ENCODE measurements at places on chromosomes 16 and 17.

DNA sequence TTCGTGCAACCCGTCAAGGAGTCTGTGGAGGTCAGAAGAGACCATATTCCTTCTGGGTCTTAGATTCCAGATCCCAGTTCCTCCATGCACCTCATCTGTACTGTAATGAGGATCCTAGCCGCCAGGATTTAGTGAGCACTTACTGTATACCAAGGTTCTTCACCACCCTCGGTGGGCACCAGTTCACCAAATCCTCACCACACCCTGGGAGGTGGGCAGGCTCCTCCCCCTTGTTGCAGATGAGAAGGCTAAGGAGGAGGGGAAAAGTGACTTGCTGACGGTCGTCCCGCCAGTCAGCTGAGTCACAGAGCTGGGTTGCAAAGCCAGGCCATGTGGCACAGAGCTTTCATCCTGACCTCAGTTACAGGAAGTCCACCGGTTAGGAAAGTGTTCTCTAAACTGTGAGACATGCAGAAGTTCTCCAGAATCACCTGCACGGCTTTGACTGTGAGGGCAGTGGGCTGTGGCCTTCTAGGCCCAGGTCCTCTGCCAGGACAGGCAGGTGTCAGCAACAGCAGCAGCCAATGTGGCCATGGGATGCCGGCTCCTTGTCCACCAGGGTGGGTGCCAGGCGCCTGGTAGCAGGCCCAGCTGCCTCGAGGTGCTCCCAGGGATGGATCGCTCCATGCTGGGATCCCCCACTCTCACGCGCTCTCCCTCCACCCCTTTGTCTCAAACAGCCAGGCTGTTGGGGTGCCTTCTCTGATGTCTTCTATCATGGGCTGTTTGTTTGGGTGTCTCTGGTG lies 240.3 kb upstream of the GSE1 start:
- DNase-seq: peak; percentile 83

DNA sequence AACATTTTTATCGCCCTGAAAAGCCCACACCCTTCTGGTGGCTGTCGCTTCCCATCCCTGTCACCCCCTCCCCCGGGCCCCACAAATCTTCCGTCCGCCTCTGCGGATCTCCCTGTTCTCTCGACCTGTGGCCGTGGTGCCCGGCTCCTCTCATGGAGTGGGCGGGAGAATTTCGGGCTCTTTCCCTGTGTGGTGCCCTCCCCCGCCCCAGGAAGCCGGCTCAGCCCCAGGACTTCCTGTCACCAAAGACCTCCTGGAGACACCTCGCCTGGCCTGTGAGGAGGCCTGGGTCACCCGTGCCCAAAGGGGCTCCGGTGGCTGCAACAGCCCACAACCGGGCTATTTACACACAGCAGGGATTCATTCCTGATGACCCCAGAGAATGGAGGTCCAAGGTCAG lies 26.1 kb upstream of the UBE2I start:
- no peak for DNase-seq

DNA sequence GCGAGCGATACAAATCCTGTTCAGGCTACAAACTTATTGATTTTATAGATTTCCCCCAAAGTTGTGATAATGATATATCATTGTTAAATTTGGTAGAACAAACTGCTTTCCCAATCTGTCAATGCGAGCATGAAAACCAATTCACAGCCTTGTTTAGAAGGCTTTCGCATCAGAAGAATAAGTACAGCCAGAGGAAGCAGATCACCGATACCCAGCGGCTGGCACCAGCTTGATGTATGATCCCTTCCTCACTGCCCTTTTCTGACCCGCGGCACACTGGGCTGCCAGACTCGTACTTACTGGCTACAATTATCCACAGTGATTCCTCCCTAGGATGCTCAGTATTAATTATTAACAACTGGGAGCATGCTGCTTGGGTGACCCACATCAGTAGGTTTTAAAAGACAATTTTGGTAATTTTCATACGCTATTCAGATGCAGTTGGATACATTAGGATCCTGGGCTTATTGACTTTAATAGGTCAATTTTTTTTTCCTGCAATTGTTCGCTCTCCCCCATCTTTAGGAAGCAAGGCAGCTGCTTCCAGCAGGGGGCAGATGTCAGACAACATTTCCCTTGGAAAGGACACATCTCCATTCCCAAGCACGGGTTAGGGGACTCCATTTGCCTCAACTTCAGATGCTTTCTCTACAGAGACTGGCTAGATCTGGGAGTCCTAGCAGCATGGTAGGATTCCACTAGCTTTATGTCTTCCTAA lies 582.7 kb upstream of the PSMD7 start:
- DNase-seq: no peak

- DNase-seq: peak; percentile 25
These were observed 27.1 kb upstream of the JPH3 start for GRCh38 chr16:87575027-87575804.

DNA sequence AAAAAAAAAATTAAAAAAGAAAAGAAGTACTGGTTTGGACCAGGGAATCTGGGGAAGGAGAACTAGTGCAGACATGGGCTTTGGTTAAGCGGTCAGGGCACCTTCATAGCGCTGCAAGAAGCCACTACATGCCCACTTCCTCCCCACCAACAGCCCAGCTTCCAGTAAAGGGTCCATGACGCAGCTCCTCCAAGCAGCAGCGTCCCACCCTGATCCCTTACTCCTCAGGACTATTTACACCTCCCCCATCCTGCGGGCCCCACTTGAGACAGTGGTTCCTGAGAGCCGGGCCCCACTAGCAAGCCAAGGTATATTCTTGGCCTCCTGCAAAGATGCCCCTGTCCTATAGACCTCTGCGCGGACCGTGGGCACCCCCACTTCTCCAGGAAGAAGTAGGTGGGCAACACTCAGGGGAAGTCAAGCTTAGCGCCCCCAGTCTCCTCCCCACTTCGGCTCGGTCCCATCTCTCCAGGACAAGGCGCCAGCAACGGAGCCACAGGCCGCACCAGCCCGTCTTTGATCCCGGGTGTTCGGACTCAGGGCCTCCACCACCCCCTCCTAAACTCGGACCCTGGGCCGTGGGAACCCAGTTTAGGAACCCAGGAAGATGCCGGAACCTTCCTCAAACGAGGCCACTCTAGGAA lies 913 bp upstream of the PRR14 start:
- DNase-seq: no peak

DNA sequence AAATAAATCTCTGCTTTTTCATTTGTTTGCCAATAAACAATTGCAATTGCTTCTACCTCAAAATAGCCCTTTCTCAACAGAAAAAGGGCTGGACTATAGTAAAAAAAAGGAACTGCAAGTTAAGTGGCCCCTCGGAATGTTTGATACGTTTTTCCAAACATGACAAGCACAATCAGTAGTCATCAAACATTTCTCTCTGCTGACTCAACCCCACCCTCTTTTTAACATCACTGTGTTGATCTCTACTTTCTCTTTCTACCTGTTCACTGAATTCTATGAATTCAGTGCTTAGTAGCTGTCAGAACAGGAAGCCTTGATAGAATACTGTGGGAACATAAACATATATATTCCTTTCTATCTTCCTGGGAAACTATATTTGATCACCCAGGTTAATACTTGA lies 116.5 kb upstream of the AXIN2 start:
- DNase-seq: peak; percentile 31

DNA sequence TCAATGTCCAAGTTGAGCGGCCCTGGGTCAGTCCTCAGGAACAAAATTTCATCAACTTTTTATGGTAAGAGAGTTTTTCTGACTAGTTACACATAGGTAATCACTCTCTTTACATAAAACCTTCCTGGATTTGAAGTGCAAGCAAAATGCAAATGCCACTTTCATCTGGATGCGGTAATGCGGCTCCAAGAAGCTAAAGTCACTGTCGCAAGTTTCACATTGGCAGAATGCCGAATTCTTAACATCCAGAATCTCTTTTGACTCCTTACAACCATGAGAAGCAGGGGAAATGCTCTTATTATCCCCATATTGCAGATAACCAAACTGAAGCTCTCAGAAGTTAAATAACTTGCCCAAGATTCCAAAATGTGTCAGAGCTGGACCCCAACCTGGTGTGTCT lies 30.0 kb downstream of the MRPS23 start:
- no peak for DNase-seq

DNA sequence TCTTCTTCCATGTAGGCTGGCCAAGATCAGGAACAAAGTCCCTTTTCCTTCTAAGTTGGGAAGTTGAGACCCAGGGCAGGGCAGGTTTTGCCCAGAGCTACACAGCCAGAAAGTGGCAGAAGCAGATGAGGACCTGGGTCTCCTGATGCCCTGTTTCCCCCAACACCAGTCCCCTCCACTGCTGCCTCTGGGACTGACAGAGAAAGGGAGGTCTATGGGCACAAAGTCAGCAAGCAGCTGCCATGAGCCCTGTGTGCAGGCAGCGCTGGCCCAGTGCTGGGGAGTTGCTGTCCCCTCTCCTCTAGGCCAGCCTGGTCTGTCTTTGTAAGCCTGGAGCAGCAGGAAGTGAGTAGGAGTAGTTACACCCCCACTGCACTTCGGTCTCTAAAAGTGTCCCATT lies 46.9 kb upstream of the NKD1 start:
- DNase-seq: no peak

DNA sequence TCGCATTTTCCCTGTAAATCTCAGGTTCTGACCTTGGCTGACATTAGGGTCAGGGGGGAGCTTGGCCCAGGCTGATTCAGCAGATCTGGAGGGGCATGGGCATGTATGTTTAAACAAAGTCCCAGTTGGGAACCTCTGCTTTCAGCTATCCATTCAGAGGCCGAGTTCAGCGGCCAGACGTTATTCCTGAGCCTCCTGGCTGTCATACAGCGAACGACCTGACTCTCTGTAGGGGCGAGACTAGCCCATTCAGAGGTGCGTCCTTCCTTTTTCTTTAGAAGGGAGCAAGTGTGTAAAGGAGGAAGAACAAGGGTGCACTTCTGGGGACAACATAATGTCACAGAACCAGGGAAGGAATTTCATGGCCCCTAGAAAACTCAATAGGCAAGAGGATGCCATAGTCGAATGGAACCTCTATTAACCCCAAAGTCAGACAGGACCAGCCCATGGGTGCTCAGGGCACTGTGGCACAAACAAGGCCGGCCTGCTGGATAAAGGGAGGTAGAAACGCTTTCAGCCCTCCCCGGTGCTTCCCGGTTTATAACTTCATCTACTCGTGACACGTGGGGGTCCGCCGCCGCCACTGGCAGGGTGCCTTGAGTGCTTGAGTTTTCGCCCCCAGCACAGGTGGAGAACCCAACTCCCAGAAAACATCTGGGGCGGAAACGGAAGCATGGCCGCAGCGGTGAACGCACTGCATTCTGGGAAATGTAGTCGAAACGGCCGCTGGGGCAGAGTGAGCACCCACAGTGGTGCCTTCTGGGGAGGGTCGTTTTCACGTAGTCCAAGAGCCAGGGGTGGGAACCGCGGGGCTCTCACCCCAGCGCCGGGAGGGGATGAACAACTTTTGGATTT lies 33.2 kb upstream of the PLCG2 start:
- DNase-seq: peak; percentile 40

- DNase-seq: no peak
These were observed 19.6 kb downstream of the MGAT5B start for GRCh38 chr17:76887802-76888201.

DNA sequence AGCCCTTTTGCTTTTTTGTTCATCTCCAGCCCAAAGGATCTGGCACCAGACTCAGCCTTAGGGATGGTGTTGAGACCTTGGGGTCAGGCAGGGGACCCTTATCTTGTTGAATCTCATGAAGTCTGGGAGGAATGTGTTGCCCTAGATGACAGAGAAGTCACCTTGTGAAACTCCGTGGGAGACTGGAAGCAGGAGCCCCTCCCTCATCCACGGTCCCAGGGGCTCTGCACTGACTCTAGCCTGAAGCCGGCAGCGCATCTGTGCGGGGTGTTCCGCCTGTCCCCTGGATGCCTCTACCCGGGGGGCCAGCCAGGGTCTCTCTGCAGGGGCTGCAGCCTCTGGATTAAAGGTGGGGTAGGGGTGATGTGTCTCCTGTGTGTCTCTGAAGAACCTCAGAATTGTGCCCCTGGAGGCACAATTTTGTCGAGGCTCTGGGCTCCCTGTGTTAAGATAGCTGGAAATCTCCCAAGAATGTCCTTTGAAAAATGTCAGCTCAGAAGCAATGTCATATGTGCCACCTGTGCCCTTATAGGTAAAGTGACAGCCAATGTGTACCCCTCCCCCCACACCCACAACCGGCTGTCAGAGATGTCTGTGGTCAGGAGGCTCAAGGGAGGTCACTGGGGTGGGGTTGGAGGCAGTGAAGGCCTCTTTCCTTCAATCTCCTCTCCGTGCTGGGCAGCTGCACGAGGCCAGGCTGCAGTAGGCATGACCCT lies 32.1 kb upstream of the CDC42EP4 start:
- no peak for DNase-seq

GRCh38 chr16:79508294-79508693 lies 92.2 kb downstream of the MAF start:
- DNase-seq: no peak

DNA sequence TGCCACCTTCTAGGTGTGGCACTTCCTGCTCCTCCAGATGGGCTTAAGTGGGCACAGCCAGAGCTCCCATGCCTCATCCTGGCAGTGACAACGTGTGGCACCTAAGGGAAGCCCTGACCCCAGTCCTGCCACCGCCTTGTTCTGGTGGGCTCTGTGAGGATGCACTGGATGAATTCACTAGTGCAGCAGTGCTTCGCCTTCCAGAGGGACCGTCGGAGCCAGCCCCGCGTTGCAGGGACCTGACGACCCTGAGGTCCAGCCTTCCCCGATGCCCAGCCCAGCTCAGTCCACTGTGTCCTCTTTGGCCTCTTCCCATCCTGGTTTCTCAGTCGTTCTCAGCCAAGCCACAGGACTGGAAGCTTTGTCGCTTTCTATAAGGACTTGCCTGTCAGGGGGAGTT lies 399.8 kb downstream of the SEC14L1 start:
- no peak for DNase-seq

GRCh38 chr16:89363621-89364393 lies 126.6 kb downstream of the ANKRD11 start:
- DNase-seq: peak; percentile 83

- DNase-seq: no peak
These were observed 1.9 kb upstream of the PITPNM3 start for GRCh38 chr17:6558276-6558675.

DNA sequence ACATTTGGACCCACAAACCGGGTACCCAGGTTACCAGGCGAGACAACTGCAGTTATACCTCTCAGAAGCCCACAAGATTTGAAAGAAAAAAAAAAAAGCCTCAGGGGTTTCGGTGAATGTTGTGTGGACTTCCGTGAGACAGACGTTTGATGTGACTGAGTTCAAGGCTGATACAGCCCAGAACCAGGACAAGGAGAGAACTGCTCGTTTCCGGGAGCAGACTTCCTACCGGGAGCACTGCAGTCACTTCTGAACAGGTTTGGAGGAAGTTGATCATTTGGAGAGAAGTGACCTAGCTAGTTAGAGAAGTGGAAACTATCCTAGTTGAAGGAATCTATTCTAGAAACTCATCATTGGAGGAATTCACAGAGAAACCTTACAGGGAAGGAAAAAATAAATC lies 847 bp downstream of the CKLF start:
- no peak for DNase-seq
